Calu3 (cell line): ENCODE measurements at places on chromosomes 3 and 15.

GRCh38 chr3:177633671-177634207, 436.5 kb upstream of the TBL1XR1 start:
- DNase-seq = peak; percentile 43

DNA sequence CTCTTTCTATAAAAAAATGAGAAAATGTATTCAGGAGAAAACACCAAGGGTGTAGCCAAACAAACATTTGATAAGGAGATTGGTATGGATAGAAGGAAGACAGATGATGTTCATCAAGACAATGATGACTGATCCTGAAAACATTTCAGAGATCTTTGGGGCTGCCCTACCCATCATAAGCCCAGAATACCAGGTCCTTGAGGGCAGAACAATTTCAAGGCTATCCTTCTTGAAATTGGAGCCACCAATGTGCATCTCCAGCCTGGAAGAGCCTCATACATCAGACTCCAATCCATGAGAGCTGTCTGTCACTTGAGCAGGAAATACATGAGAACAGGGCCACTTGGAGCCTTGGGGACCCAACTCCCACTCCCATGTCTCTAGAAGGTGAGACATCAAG, 89.5 kb upstream of the ANKRD28 start:
- DNase-seq = no peak

DNA sequence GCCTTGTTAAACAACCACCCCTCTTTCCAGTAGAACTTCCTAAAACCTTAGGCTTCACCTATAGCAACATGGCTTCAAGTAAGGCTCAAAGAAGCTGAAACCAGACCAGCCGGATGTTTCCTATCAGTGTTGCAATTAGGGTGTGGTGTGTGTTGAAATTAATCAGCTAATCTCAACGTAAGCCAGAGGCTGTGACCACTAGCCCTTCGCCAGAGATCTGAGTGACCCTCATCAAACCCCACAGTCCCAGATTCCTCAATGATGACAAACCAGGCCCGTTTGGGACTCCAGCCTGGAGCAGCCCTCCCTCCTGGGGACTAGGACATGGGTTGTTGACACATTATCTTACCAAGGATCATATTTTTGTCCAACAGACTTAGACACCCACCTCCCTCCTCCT, 27.3 kb downstream of the CYP11A1 start:
- DNase-seq = peak; percentile 44

DNA sequence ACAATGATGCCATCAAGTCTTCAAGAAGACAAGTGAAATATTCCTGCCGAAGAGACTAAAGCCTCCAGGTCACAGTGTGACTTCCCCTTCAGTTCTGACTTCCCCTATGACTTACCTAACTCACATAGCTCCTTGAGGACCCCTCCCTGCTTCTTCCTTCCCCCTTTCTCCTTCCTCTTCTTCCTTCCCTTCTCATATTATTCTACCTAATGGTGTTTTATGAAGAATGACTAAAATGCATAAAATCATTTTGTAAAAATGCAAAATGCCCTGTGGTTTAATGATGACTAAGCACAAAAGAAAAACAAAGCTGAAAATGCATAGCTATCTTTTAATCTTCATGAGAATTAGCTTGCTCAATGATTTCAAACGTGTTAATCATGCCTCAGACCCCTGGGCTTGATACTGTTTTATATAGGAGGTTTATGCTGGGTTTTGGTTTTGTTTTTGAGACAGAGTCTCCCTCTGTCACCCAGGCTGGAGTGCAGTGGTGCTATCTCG, 26.1 kb upstream of the TM4SF4 start:
- DNase-seq = no peak

GRCh38 chr3:54507876-54508460, 385.6 kb downstream of the CACNA2D3 start:
- DNase-seq = no peak

GRCh38 chr3:29451920-29452319, 171.0 kb downstream of the RBMS3 start:
- no peak for DNase-seq

- peak; percentile 69 for DNase-seq
Measured at GRCh38 chr3:10753964-10754363, 62.1 kb upstream of the SLC6A11 start.

- no peak for DNase-seq
Measured at GRCh38 chr15:82951472-82952157, 905 bp downstream of the HOMER2 start.

DNA sequence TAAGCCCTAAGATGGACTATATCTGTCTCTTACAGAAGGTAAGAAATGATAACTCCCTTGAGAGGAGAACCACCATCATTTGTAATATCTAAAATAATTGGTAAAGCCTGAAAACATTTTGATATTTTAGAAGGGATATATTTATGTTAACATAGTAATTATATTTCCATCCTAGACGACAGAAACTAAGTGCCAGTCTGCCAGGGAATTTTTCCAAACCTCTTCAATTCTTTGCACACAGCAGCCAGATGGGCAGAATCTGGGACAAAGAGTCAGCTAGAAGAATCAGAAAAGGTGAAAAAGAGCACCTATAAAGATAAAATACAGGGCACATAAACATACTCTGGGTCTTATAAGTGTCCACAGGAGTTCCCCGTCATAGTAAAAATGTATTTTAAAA, 70.0 kb upstream of the CBLB start:
- DNase-seq = no peak

- DNase-seq = no peak
Measured at GRCh38 chr3:23238578-23238977, 35.5 kb downstream of the UBE2E2 start.

DNA sequence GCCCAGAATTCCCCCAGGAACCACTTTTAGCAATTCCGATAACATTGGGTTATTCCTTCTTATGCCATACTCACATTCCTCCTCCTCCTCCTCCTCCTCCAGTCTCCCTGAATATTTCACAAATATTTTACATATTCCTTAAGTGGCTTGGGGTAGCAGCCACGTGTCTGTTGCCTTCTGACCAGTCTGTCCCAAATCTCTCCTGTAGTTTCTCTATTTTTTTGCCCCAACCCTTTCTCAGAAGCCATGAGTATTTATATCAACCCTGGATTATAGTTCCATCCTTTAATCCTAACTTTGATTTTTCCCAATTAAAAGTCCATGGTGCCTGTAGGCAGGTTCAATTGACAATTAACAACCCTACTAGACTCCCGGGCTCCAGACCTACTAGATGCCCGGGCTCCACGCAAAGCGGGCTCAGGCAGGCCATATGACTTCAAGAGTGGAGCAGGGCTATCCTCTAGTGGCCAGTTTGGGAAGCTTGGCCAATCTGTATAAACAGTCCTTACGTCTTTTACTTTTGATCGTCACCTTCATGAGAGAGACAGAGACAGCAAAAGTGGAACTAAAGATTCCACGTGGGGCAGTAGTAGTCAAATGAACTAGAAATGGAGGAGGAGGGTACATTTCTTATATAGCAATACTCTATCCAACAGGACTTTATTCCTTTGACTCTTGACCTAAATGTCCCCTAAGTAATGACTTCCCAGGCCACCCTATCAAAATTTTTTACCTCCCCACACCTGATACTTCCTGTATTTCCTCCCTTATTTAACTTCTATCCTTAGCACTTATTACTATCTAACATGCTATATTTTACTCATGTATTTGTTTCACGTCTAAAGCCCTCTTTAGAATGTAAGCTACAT, 69.7 kb downstream of the USF3 start:
- DNase-seq = peak; percentile 63

DNA sequence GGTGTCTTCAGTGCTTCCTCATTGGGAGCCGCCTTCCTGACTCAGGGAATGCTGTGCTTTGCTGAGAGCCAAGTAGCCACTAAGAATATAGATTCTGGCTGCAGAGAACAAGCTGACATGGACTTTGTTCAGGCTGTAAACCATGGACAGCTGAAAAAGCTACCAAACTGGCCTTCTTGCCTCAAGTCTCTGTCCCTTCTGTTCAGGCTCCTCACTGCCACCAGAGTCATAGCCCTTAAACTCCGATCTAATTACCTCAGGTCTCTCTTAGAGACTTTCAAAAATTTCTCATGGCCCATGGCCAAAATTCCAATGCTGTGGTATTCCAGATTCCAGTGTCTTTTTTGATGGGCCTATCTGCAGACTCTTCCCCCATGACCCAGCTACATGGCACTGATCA, 19.4 kb upstream of the PTX3 start:
- DNase-seq = no peak

- no peak for DNase-seq
Measured at GRCh38 chr15:101240358-101240757, 11.5 kb downstream of the CHSY1 start.

GRCh38 chr15:61243983-61244593, 15.0 kb upstream of the RORA start:
- DNase-seq = no peak

GRCh38 chr3:12198301-12198700, 39.6 kb upstream of the TIMP4 start:
- DNase-seq = no peak

- no peak for DNase-seq
Measured at GRCh38 chr15:49715211-49715610, 94.4 kb downstream of the DTWD1 start.

- no peak for DNase-seq
Measured at GRCh38 chr3:156762631-156763185, 63.4 kb upstream of the LEKR1 start.

DNA sequence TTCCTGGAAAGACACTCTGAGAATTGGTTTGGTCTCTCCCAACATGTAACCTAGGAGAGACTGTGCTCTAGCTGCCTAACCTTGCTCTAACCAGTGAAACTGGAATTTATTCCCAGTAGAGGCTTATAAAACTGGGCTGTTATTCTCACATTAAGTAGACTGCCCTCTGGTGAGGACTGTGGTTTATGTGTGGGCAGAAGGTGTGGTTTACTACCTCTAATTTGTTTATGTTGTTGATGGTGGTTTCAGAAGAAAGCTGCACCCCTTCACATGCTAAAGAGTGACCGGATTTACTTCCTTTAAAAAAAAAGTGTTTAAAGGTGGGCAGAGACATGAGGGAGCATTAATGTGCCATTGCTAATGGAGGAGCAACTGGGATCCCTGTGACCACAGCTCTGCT, 273.2 kb downstream of the MECOM start:
- DNase-seq = peak; percentile 66

DNA sequence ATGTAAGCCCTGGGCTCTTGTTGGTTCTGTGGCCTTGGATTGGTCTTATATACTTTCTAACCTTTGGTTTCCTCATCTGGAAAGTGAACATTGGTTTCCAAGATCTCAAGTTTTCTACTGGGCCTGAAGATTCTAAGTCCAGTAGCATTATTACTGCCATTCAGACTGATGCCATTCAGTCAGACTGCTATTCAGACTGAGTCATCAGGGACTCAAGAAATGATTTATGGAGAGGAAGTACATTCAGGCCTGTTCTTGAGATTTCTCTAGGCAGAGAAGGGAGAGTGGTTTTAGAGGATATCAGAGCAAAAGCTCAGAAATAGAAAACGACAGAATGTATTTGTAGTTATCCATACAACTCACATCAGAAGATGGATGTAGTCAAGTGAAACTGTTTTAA, 557.2 kb downstream of the NR2F2 start:
- no peak for DNase-seq

DNA sequence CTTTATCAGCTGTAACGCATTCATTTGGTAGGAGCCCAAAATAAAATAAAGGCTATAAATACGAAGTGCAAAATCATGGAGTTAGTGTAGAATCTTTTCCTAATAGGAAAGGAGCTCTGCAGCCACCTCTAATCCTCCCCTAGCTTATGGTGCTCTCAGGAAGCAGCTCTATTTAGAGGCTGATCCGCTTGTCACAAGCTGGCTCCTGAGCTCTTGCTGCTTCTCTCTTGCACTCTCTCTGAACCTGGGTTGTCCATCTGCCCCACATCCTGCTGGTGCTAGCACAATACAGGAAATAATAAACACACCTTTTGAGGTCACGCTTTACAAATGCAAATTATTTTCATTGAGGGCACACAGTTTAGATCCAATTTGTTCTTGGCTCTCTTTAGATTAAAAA, 37.3 kb upstream of the BFSP2 start:
- DNase-seq = no peak

- DNase-seq = no peak
Measured at GRCh38 chr3:12578742-12579141, 21.9 kb downstream of the MKRN2 start.

DNA sequence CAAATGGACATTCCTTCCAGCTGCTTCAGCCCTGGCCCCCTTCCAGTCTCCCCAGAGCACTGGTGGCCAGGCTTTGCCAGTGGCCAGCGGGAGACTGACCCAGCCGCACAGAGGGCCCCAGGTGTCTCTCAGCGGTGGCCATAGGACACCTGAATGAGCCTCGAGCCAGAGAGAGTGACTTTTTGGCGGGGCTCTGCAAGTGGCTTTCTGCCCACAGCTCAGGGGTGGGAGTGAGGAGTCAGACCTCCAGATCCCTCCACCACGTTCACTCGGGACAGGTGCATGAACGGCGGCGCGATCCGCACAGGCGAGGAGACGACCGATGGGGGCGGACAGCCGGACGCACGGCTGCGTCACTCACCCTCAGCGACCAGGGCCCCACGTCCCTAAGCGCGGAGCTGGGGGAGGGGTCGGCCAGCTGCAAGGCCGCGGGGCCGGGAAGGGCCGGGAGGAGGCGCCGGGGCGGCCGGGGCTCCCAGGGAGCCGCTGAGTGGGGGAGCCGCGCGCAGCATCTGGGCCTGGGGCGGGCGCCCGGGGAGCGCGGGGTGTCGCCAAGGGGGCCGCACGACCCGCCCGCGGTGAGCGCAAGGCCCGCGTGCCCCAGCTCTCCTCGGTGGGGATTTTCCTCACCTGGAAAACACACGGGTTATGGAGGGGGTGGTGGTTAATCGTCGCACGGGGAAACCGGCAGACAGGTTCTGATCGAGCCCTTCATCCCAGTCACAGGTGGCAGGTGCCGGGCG, 57.1 kb downstream of the BDH1 start:
- DNase-seq = no peak

DNA sequence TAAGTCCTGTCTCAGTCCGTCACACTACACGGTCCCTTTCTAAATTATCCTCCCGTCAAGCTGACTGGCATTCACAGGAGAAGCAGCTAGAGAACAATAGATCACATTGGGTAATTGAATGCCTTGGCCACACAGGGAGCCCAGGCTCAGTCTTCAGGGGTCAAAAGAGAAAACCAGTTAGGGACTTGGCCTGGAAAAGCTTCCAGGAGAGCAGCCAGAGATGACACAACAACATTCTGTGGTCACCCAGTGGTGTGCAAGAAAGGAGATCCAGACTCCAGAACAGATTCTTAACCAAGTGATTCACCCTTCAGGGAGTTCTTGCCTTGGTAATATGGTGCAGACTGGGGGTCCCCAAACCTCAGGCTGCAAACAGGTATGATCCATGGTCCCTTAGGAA, 15.9 kb downstream of the ARHGAP31 start:
- DNase-seq = no peak

DNA sequence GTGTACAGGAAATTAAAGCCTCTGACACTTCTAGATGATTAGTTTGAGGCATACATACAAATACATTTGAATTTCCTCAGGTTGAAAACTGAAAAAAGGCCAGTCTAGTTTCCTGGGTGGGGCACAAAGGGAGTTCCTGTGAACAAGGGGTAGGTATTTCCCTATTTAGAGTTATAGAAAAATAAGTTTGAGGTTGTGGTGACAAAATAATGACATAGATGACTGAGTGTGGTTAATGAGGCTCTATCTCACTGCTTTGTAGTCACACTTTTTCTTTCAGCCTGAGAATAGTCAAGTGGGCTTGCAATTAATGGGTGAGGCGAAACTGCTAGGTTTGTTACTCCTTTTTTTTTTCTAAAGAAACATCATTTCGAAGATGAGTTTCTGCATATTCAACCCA, 4.3 kb downstream of the SLCO3A1 start:
- no peak for DNase-seq

- DNase-seq = no peak
Measured at GRCh38 chr3:87207460-87207859, 19.6 kb upstream of the CHMP2B start.
